Kidney tubule cell (primary cell): ENCODE measurements at places on chromosomes 6 and 20.
A peak's percentile ranks its signal among the peaks of the same experiment; 100 is the strongest.

GRCh38 chr6:2369606-2370005 lies 124.2 kb upstream of the GMDS start:
- no peak for DNase-seq

DNA sequence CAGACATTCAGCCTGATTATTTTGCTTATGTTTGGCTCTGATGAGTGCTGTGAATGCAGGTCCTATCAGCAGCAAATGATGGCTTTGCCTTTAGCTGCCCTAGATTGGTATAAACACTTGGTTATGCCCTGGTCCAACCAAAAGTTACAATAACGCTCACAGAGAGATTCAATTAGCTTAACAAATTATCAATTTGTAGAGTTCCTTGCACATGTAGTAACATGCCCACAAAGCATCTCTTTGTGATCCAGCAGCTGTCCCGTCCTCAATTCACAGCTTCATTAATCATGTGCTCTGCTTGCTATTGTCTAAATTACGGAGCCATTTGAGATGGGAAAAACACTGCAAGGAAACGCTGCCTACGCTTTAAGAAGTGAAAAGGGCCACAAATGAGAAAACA lies 457.9 kb downstream of the HDGFL1 start:
- DNase-seq, result no peak

DNA sequence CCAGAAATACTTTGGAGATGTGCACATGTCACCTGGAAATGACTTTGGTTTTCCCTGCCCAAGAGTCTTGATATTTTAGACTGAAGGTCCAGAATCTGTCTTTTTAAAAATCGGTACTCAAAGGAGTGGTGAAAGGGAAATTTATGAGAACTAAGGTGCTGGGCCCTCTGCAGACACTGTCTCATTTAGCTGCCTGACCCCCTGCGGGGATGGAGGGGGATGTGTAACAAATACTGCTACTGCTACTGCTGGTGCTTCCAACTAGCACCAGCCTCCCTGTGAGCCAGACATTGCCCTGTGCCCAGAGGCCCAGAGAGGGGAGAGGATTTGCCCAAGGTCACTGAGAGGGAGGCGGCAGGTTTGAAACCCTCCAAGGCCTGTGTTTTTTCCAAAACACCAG lies 7.0 kb downstream of the SCRT2 start:
- DNase-seq, result no peak

DNA sequence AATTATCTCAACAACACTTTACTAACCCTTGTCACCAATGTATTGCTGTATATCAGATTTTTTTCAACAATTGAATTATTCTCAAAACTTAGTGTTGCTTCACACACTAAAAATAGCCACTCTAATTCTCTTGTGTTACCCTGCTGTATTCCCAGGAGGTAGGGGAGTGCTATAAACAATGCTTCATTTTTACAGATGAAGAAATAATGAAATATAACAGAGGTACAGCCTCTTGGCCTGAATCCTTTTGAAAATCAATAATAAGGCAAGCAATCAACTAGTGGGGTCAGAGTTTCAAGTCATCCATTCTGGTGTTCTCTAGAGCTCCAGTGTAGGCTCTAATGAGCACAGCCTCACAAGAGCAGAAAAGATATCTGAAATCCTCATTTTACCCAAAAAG lies 10.9 kb downstream of the HIVEP2 start:
- no peak for DNase-seq

GRCh38 chr6:138465007-138465645 lies 34.2 kb downstream of the NHSL1 start:
- DNase-seq, result peak; percentile 98

- peak; percentile 94 for DNase-seq
Measured at GRCh38 chr6:104705095-104705707, 154.5 kb downstream of the HACE1 start.

DNA sequence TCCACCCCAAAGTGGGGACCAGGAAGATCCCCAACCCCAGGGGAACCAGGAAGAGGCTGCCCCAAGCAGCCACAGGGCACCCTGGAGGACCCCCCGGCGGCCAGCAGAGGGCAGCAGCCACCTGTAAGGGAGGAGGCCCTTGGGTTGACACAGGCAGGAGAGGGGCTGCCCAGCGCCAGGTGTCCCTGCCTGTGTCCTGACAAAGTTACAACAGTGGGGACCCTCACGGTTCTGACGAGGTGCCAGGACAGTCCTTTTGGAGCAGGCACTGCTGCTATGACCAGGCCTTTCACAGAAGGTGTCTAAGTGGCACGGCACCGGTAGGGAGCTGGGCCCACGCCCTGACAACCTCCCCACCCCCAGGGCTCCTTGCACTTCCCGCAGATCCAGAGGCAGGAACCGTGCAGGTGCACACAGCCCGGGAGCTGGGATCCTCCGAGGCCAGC lies 176.7 kb downstream of the BMP7 start:
- DNase-seq, result peak; percentile 60

DNA sequence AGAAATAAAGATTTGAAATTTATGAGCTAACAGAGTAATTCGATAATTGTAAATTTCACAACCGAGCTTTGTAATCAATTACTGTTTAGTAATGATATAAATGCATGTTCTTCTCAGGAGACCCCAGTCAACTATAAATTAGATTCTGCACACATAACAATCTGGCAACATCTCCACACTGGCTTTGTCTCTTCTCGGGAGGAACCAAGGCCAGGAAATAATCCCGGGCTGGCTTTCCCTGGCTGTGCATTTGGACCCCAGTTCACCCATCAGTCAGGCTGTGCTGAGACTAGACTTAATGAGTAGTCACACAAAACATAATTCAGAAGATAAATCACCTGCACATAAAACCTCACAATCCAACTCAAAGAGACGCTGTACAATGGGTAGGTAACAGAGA lies 65.5 kb downstream of the PTPRT start:
- DNase-seq, result no peak

DNA sequence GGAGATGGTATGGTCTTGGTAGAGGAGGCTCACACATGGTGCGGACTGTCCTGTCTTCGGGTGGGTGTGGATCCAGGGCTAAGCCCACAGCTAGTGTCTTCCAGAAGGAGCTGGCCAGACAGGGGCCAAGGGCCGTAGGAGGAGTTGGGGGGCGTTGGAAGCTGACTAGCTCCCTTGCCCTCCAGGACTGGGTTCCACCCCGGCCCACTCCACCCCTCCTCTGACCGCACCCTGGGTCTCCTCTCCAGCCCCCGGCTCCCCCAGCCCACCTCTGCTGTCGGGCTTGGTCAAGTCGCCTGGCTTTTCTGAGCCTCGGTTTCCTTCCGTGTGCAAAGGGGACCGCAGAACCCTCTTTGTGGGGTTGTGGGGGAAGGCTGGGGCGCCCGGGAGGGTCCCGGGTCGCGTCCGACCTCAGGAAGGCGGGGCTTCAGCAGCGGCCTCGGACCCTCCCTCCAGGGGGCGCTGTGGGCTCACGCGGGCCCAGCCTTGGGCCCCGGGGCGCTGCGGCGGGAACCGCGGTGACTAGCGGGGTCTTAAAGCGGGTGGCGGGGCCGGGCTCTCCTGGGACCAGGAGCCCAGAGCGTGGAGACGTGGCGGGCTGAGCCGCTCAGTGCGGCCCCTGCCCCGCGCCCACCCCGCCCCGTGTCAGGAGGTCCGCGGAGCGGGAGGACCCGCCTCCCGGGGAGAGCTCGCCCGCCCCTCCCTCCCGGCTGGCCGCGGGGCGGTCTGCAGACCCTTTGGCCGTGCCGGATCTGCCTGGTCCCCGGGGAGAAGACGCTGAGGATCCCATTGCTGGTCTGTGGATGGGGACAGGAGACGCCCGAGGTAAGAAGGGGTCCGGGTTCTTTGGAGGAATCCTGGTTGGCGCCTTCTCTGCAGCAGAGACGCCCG lies 5.4 kb downstream of the NPBWR2 start:
- no peak for DNase-seq
